ENCODE measurements at places on chromosomes 2 and 18.
A peak's percentile ranks its signal among the peaks of the same experiment; 100 is the strongest.

- DNase-seq = no peak
Observed at GRCh38 chr2:13917958-13918357, 714.6 kb upstream of the LRATD1 start.

DNA sequence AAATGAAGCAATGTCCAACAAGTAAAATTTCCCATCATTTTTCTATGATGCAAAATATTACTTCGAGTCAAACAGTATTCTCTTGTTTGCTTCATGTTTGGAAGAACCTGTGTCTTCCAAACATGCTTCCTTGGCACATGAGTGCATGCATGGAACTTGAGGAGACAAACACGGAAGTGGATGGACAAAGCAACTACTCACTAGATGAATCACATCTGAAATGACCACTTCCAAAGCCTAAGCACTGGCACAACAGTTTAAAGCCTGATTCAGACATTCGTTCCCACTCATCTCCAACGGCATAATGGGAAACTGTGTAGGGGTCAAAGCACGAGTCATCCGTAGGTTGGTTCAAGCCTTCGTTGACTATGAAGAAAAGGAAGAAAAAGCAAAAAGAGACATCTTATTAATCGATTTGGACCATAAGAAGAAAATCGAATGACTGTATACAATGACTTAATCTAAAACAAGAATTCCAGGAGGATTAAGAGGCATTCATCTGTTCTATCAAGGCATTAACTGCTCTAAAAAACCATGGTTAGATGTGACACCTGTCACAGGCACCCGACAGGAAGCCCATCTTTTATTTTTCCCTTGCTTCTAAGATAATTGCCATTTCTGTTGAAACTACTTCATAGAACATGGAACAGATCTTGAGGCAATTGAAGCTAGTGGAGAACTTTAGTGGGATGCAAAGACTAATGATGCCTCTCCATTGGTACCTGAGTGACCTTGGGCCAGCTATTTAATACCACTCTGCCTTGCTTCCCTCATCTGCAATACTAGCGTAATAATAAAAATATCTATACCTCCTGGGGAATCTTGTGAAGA is 56.0 kb downstream of the ATIC start:
- DNase-seq = no peak

DNA sequence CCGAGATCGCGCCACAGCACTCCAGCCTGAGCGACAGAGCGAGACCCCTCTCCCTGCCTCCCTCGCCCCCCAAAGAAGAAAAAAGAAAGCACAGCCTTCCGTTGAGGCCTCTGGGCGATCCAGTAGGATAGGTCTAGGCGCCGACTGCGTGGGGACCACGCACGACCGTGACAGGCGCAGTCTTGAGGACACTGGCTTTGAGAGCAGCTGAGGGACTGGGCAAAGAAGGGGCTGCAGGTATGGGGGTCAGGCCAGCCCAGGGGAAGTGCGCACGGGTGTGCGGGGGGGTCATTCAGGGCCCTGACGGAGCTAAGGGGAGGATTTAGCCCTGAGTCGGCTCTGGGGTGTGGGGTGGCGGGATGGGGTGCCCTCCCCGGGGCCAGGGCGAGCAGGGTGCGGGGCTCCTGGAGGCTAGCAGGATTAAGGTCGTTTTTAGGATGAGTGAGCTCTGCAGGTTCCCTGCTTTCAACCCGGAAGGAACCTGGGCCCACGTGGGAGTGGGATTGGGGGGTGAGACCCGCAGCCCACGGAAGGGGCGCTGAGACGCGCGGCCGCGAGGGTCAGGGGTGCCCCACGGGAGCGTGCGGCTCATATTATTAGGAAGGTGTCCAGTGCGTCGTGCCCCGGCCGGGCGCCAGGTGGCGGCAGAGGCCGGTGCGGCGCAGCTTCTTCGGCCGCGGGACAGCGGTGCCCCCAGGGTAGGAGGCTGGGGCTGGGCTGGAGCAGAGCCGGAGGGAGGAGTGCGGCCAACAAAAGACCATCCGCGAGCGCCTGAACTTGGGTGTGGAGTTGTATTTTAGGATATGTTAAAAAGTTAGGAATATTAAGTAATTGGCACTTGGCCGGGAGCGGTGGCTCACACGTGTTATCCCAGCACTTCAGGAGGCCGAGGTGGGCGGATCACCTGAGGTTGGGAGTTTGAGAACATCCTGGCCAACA is 20.5 kb upstream of the ZNF236 start:
- peak; percentile 53 for DNase-seq

- DNase-seq = no peak
Observed at GRCh38 chr2:112691881-112692281, 28.9 kb upstream of the NT5DC4 start.

DNA sequence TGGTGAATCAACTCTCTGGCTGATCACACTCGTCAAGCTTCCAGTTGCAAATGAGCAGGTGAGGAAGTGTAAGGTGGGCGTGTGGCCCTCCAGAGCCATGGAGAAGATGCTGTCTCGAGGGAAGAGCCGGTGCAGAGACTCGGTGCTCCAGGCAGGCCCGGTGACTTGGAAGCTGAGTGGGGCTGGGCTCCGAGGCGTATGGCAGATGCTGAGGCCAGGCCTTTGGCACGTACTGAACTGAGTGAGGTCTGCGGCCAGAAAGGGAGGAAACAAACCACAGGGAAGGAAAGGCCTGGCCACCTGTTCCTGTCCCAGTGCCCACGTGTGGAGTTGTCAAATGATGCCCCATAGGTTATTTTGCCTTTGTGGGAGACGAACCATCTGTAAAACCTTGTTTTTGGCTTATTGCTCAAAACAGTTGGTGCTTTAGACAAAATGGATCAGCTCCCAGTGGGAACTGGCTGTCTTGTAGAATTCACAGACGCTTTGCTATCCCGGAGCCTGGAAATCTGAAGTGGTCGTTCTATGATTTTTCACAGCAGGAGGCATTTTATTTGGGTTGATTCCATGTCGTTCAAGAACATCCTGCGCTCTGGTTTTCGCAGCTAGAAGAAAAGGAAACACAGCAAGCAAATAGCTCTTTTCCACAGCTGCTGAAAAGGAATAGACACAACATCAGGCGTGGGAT is 117.5 kb upstream of the TMEM18 start:
- DNase-seq = no peak
